ENCODE measurements at places on chromosomes 11 and 22.

DNA sequence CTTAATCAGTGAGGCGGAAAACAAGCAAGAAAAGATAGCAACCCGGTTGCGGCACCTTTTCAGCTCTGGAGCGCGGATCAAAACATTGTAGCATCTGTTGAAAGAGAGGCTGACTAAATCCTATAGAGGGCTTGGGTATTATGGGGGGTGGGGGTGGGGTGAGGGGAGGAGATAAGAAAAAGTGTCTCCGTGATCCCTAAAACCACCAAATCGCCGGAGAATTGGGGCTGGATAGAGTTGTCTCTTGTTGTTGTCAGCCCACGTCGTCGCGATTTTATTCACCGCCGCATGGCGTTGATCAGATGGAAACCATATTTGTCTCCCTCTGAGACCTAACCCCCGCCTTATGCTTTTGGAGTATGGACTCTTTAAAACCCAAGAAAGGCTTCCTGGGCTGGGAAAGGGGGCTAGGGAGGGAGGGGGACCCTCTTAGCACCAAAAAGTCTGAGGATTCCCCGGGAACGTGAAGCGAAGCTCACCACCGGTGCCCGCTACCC lies 13.0 kb downstream of the PAX6 start:
- no peak for DNase-seq

- no peak for DNase-seq
Observed at GRCh38 chr11:121437686-121438078, 14.4 kb upstream of the SORL1 start.

GRCh38 chr11:111730871-111731591 lies 35.2 kb downstream of the PPP2R1B start:
- DNase-seq = no peak

DNA sequence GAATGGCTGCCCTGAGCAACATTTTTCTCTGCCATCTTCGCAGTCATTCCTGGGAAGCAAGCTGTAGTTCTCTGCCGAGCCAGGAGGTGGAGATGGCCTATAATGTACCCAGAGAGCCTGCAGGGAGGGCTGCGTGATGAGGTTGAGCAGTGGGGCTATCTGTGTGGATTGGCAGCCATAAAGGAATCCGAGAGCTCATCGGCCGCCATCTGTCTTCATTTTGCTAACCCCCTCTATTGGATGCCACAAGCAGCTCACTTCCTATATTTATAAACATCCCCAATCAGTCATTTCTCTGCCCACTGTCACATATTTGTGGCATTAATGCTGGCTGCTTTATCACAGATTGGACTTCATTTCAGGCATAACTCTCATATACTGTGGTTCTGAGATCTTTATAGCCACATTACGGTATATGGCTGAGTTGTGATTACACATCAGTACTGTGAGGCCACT lies 209.5 kb downstream of the NTM start:
- DNase-seq = peak; percentile 97

DNA sequence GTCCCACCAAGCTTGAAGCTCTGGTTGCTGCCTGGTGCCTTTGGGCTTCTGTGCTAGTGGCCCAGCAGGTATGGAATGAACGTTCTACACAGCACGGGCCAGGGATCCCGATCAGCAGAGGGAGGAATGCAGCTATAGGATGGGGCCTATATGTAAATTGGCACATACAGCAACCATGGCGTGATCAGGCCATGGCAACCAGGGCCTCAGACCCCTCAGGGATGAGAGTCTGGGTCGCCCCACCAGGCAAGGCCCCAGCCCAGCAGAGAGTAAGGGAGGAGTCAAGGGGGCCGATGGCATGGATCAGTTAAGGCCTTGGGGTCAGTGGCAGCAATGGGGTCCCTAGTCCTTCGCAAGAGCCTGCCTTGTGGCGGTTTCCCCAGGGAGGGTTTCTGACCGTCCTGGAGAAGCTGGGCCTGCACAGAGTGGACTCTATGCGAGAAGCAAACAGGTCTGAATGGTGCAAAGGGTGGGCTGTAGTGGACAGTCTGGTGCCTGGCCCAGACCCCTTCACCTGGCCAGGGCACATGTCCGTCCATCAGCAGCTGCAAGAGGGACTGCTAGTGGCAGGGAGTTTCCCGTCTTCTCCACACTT lies 98.6 kb downstream of the RPS6KA4 start:
- no peak for DNase-seq

GRCh38 chr22:25658633-25659032 lies 83.4 kb upstream of the MYO18B start:
- no peak for DNase-seq

DNA sequence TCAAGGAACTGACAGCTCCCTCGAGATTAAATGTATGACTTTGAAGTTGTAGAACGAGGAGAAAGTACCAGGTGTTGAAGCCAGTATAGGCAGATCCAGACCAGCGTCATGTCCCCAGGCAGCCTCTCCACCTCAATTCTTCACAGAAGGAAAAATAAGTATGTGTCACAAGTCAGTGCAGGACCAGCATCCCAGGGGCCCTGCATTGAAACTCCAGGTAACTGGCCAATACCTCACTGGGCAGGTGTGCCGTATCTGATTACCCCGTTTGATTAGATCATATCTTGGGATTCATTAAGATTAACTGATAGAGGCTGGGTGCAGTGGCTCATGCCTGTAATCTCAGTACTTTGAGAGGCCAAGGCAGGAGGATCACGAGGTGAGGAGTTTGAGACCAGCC lies 466.7 kb upstream of the B3GAT1 start:
- no peak for DNase-seq

GRCh38 chr11:92460213-92460612 lies 235.6 kb downstream of the FAT3 start:
- DNase-seq = no peak

- no peak for DNase-seq
Observed at GRCh38 chr11:21321072-21321471, 651.7 kb downstream of the NELL1 start.

DNA sequence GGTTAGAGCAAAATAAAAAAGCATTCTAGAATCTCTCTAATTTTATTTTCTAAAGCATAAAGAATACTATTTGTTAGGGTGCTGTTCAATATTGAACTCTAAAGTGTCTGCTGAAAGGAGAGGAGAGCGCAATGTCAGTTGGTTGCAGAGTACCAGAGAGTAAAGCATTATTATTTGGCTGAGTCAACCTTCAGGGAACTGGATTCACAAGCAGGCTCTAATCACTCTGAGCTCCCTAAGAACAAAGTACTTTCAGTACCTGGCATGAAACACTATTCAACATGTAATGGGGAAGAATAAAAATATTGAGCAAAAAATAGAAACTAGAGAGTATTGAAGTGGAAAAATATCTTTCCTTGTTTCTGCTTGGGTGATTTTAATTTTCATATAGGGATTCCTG lies 961.0 kb upstream of the CCDC90B start:
- no peak for DNase-seq

DNA sequence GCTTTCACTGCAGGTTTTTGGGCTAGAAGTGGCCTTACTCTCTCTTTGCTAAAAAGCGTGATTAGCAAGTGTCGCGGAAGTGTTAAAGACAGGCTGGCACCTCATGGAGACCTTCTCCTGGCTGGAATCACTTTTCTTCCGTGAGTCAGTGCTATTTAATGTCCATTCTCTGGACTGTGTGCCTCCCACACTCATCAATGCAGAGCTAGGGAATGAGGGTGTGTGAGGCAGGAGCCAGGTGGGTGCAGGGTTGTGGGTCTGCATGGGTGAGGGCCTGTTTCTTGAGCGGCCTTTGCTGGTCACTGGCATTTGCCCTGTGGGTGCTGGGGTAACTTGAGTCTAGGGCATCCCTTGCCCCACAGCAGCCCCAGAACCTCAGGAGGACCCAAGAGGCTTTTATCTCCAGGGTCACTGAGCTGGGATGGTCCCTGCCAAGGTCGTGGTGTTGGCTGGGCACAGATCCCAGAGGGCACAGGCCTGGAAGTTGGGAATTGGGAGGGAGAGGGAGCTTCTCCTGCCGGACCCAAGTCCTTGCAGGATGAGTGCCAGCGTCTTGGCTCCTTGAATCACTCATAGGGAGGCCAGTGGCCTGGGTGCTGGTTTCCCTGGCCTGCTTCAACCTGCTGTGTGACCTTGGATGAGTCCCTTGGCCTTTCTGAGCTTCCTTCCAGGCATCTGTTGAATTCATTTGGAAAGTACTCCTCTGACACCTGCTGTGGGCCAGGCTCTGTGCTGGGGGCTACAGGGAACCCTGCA lies 30.0 kb downstream of the KIAA1671 start:
- DNase-seq = no peak

DNA sequence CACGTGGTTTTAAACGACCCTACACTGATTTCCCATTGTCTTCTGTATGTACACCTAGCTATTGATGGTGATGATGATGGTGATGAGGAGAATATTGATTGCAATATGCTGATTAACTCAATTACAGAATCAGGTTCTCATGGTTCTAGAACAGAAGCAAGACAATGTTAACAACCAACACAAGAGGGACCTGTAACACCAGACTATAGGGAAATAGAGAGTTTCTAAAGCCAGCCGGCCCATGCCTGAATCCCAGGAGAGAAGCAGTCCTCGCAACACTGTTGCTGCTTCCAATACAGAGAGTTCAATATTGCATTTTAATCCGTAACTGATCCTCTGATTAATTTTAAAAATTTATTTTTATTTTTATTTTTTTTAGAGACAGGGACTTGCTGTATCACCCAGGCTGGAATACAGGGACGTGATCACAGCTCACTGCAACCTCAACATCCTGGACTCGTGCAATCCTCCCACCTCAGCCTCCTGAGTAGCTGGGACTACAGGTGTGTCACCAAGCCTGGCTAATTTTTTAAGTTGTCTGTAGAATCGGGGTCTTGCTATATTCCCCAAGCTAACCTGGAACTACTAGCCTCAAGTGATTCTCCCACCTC lies 22.2 kb upstream of the UBASH3B start:
- peak; percentile 71 for DNase-seq

- no peak for DNase-seq
Observed at GRCh38 chr11:69912161-69912910, 93.1 kb upstream of the FGF3 start.

DNA sequence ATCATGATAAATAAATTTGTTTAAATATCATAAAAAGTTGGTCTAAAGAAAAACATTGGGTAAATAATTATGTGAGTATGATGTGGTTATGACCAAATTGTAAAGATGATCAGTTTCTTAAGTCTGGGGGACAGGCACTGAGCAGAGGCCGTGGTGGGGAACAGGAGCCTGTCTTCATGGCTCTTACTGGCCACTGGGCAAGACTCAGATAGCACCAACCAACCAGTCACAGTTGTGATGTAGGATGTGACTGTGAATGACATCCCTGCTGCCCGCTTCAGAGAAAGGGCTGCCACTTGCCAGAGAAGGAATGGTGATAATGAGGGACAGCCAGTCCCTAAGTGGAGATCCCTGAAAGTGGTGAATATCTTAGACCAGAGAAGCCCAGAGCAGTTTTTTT lies 7.0 kb downstream of the PTPRJ start:
- no peak for DNase-seq

DNA sequence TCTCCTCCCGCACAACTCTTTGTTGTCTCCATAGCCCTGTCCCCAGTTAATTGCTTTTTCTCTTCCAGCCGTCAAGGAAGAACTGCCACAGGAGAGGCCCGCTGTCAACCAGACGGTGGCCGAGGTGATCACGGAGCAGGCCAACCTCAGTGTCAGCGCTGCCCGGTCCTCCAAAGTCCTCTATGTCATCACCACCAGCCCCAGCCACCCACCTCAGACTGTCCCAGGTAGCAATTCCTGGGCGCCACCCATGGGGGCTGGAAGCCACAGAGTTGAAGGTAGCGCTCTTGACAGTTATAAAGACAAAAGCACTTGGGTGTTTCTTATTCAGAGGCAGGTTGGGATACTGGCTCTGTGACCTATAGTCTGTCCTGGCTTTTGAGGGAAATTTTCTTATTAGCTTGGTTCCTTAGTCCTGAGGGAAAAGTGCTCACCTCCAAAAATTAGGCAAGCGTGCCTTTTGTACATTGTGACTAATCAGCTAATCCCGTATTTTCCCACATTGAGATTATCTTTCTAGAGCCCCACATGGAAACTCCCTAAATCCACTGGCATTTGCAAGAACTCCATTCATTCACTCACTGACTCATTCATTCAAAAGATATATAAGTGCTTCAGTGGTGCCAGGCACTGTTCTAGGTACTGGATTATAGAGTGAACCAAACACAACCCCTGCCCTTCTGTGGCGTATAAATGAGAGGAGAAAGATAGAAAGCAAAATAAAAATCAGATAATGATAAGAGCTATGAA lies 65.9 kb downstream of the KREMEN1 start:
- no peak for DNase-seq

DNA sequence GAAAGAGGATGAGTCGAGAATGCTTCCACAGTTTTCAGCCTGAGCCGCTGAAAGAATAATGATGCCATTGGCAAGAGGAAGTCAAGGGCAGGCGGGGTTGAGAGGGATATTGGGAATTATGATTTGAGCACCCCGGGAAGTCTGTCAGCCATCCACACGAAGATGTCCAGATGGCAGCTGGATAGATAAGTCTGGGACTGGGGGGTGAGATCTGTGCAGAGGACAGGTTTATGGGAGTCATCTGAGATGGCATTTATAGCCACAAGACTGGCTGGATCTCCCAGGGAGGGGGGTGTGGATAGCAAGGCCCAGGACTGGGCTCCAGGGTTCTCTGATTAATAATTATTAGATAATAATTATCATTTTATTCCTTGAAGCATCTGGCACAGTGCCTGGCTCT lies 5.1 kb upstream of the STIP1 start:
- DNase-seq = no peak

DNA sequence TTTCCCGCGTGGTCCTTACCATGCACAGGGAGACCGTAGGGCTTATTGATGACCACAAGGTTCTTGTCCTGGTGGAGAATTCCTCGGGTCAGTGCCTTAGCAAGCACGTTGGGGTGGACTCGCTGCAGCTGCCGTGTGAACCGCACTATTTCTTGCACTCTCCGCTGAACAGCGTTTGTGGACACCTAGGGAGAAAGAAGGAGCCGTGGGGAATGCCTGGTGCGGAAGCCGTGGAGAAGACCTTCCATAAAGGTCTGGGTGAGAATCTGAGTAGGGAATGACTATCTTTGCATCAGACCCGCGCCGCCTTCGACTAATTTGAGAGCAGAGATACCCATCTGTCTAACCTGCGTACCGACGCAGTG lies 597 bp downstream of the RPUSD4 start:
- no peak for DNase-seq

DNA sequence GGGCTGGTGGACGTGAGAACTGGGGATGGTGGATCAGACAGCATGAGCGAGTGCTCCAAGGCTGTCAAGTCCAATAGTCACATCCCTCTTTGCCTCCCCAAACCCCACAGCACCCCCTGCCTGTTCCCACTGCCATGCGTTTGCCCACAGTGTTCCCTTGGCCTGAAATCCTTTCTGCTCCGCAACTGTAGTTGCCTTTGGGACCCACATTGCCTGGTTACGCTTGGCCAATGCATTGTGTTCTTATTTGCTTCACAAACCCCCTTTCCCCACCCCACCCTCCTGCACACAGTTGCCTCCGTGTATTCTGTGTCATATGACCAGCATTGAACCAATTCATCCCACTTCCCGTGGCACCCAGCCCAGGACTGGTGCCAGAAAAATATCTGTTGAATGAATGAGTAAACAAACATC lies 2.1 kb upstream of the KIAA0930 start:
- DNase-seq = no peak

GRCh38 chr11:7540830-7541555 lies 27.2 kb downstream of the PPFIBP2 start:
- no peak for DNase-seq

- DNase-seq = no peak
Observed at GRCh38 chr11:116539836-116540418, 232.9 kb downstream of the BUD13 start.

Data from fibroblast of skin of abdomen (primary cell).